Adrenal gland (tissue), 19 donors: ENCODE measurements at places on chromosomes 5 and 9.

GRCh38 chr5:7794823-7795222 lies 56.1 kb downstream of the CFAP90 start:
- no peak for DNase-seq
- no peak overlapping the region for H3K4me3 ChIP-seq
- no peaks in the 10 kb centered on the region for H3K27me3 ChIP-seq
- no peaks in the 10 kb centered on the region for H3K4me1 ChIP-seq
- H3K36me3 ChIP-seq, result no peaks in the 10 kb centered on the region
- no peak overlapping the region for H3K27ac ChIP-seq

GRCh38 chr5:55865831-55866230 lies 14.7 kb downstream of the IL31RA start:
- no peak overlapping the region for H3K27ac ChIP-seq
- H3K27me3 ChIP-seq, result peaks cover 3% of the 10 kb centered on the region
- no peaks in the 10 kb centered on the region for H3K36me3 ChIP-seq
- H3K4me1 ChIP-seq, result peaks cover 6% of the 10 kb centered on the region

DNA sequence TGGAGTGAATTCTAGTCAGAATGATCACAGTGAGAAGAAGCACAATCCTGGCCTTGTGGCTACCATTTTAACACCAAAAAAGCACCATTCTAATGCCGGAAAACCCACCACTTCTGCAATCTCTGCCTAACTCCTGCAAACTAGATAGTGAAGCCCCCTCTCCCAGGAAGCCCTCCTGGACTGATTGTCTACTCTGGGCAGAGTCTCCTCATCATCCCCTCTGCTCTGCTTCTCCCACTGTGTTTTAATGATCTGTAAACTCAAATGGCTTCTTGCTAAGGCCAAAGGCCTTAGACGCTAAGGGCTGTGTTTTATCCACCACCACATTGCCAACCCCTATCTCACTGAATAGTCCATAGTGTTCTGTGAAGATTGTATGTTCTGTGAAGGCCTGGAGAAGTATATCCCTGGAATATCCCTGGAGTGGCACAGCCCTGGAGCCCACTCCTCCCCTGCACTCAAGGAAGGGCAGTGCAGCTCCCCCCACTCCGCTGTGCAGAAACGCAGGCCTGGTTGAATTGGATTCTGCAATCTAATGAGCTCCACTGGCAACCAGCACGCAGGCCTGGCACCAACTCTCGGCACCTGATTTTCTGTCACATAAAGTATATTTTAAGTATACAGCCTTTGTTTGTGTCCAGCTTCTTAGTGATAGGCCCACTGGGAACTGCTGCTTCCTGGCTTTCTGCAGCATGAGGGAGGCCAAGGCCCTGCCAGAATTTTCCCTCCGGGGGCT lies 126.3 kb downstream of the ATPSCKMT start:
- H3K4me1 ChIP-seq, result no peaks in the 10 kb centered on the region
- H3K27me3 ChIP-seq, result no peaks in the 10 kb centered on the region
- no peak overlapping the region for H3K27ac ChIP-seq
- H3K4me3 ChIP-seq, result no peak overlapping the region
- no peak for DNase-seq
- no peaks in the 10 kb centered on the region for H3K36me3 ChIP-seq

GRCh38 chr9:72276429-72276828 lies 88.6 kb downstream of the ZFAND5 start:
- no peak for DNase-seq
- H3K36me3 ChIP-seq, result no peaks in the 10 kb centered on the region
- H3K4me3 ChIP-seq, result no peak overlapping the region
- H3K4me1 ChIP-seq, result no peaks in the 10 kb centered on the region
- H3K27me3 ChIP-seq, result no peaks in the 10 kb centered on the region

- no peak overlapping the region for H3K4me3 ChIP-seq
- H3K4me1 ChIP-seq, result no peaks in the 10 kb centered on the region
- H3K27me3 ChIP-seq, result no peaks in the 10 kb centered on the region
- H3K36me3 ChIP-seq, result no peaks in the 10 kb centered on the region
- no peak overlapping the region for H3K27ac ChIP-seq
Measured at GRCh38 chr5:181024245-181025064, 15.6 kb upstream of the BTNL9 start.
